ENCODE measurements at places on chromosomes 7 and 10. TPM values are rescaled to one million over a fixed set of nuclear protein-coding genes. Genes with fewer than 3 reads are reported as not detected.

GRCh38 chr7:36423633-36424032 lies 34.0 kb downstream of the ANLN start:
- DNase-seq = no peak
- no peaks in the 10 kb centered on the region for H3K4me1 ChIP-seq
- H3K4me3 ChIP-seq = no peak overlapping the region
- H3K27me3 ChIP-seq = no peaks in the 10 kb centered on the region
- H3K27ac ChIP-seq = no peak overlapping the region
- H3K36me3 ChIP-seq = peaks cover 69% of the 10 kb centered on the region

DNA sequence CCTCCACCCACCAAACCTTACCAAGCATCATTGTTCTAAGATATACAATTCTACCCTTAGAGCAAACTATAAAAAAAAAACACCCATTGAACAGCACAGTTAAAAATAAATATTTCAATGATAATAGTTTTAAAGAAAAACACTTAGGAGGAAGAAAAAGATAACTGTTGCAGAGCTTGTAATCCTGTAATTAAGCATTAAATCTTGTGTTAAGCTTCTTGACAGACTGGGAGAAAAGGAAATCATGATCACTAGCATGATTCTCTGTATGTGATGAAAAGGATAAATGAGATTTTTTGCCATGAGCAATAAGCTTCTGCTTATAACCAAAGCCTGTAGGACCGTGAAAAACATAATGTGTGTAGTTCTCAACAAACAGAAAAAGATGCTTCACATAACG lies 289.8 kb downstream of the CACNA2D1 start:
- H3K4me1 ChIP-seq = no peaks in the 10 kb centered on the region
- H3K27me3 ChIP-seq = no peaks in the 10 kb centered on the region
- H3K27ac ChIP-seq = no peak overlapping the region
- no peak for DNase-seq

CTTNBP2 gene
- 5.4 TPM for total RNA-seq

- DNase-seq = peak; percentile 18
- peaks cover 6% of the 10 kb centered on the region for H3K4me1 ChIP-seq
- no peaks in the 10 kb centered on the region for H3K36me3 ChIP-seq
- no peaks in the 10 kb centered on the region for H3K27me3 ChIP-seq
- H3K4me3 ChIP-seq = peak overlapping the region; percentile 24
- peak overlapping the region; percentile 26 for H3K27ac ChIP-seq
Observed at GRCh38 chr7:25894902-25895791, 256.9 kb upstream of the NFE2L3 start.

GRCh38 chr10:132294561-132295318 lies 13.0 kb downstream of the STK32C start:
- H3K36me3 ChIP-seq = no peaks in the 10 kb centered on the region
- no peak for DNase-seq
- no peaks in the 10 kb centered on the region for H3K27me3 ChIP-seq
- no peak overlapping the region for H3K27ac ChIP-seq

- no peaks in the 10 kb centered on the region for H3K36me3 ChIP-seq
- no peaks in the 10 kb centered on the region for H3K27me3 ChIP-seq
- peaks cover 2% of the 10 kb centered on the region for H3K4me1 ChIP-seq
- no peak for DNase-seq
Observed at GRCh38 chr10:3868271-3868664, 83.3 kb upstream of the KLF6 start.

GRCh38 chr7:34315032-34315431 lies 343.0 kb upstream of the NPSR1 start:
- H3K36me3 ChIP-seq = no peaks in the 10 kb centered on the region
- no peaks in the 10 kb centered on the region for H3K4me1 ChIP-seq
- no peak overlapping the region for H3K4me3 ChIP-seq
- DNase-seq = no peak
- no peak overlapping the region for H3K27ac ChIP-seq

- no peaks in the 10 kb centered on the region for H3K4me1 ChIP-seq
- no peak overlapping the region for H3K27ac ChIP-seq
- no peak overlapping the region for H3K4me3 ChIP-seq
- DNase-seq = no peak
- no peaks in the 10 kb centered on the region for H3K27me3 ChIP-seq
- no peaks in the 10 kb centered on the region for H3K36me3 ChIP-seq
Observed at GRCh38 chr7:114533131-114533530, 118.5 kb downstream of the FOXP2 start.

DNA sequence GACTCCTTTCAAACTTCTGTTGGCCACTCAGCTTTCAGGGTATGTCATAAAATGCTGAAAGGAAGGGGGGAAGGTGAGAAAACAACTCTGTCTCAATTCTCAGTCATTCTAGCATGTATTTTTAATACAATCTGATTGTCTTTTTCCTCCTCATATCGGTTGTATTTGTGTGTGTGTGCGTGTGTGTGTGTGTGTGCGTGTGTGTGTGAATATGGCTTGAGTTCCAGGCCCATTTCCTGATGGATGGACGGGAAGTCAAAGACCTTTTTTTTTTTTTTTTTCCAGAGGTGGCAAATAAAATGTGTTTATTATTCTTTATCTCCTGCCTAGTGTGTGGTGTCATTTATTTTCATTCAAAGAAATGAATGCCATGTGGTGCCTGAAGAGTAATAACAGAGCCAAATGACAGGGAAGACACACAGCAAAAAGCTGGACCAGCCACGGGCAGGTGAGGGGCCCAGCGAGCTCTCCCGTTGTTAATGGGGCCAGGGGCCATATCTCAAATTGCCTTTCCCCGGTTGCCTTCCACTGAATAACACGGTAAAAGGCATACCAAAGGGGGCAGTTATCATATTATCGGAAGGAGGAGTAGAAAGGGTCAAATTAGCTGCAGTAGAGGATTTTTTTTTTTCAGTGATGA lies 3.1 kb upstream of the PLXNA4 start:
- no peaks in the 10 kb centered on the region for H3K4me1 ChIP-seq
- no peak overlapping the region for H3K4me3 ChIP-seq
- peaks cover 14% of the 10 kb centered on the region for H3K27me3 ChIP-seq

- no peak overlapping the region for H3K4me3 ChIP-seq
- DNase-seq = no peak
- H3K27me3 ChIP-seq = no peaks in the 10 kb centered on the region
- no peaks in the 10 kb centered on the region for H3K4me1 ChIP-seq
- no peak overlapping the region for H3K27ac ChIP-seq
Observed at GRCh38 chr10:72952642-72953158, 1.9 kb downstream of the PLA2G12B start.

TSC22D4 gene
- total RNA-seq = 36.9 TPM

SOSTDC1 gene
- 0.20 TPM for total RNA-seq

KLLN gene
- 1.4 TPM for total RNA-seq

DNA sequence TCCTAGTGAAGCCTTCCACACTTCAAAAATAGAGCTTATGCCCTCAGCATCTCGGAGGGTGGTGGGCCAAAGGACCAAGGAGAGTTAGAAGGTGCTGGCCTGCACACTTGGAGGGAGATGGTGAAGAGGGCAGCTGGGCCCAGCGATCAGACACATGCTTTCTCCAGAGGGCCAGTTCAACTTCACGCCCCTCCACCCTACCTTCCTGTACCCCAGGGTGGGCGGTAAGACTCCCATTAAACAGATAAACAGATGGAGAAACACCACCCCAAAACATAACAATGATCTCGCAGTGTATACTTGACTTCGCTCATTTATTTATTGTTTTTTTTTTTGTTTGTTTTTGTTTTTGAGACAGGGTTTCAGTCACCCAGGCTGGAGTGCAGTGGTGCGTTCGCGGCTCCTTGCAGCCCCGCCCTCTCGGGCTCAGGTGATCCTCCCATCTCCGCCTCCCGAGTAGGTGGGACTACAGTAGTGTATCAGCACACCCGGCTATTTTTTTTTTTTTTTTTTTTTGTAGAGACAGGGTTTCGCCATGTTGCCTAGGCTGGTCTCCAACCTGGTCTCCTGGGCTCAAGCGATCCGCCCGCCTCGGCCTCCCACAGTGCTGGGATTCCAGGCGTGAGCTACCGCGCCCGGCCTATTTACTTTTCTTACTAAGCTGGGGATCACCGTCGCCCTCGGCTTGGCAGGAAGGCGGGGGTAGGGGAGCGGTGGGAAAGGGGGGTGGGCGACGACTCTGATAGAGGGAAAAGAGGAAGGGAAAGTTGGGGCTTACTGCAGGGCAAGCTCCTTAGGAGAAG lies 1.8 kb downstream of the C10orf95 start:
- peak overlapping the region; percentile 98 for H3K27ac ChIP-seq
- 0 out of 2 replicates have a peak, but pooled peaks cover 10% of the 10 kb centered on the region for H3K36me3 ChIP-seq
- DNase-seq = peak; percentile 84
- peak overlapping the region; percentile 100 for H3K4me3 ChIP-seq

DNA sequence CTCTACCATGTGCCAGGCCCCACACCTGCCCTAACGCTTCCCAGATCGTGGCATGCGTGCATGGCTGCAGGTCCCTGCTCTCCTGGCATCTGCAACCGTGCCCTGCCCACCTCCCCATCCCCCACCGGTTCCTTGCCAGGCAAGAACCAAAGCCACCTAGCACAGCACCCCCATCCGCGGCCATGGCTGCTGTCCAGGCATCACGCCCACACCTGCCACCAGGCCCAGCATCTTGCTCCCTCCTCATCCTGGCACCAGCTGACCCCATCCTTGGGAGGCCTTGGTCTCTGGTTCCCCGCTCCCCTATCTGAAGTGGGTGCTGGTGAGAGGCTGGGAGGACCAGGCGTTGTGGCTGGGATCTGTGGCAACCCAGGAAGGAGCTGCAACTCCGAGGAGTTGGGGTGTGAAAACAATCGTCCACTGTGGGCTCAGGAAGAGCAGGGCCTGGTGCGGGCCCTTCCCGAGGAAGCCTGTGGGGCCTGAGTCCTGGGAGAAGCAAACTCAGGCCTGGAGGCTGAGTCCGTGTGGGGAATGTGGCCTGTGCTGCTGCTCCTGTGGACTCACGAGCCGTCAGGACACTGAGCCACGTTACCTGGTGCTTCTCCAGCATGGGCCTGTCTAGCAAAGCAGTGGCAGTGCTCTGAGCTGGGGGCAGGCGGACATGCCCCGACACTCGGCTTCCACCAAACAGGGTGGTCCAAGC lies 417.1 kb downstream of the DNAJB6 start:
- H3K27ac ChIP-seq = no peak overlapping the region
- no peaks in the 10 kb centered on the region for H3K27me3 ChIP-seq
- H3K4me3 ChIP-seq = no peak overlapping the region
- H3K4me1 ChIP-seq = no peaks in the 10 kb centered on the region
- no peak for DNase-seq
- H3K36me3 ChIP-seq = no peaks in the 10 kb centered on the region

PLEKHS1 gene
- total RNA-seq = not detected

NKX2-3 gene
- total RNA-seq = not detected

DNA sequence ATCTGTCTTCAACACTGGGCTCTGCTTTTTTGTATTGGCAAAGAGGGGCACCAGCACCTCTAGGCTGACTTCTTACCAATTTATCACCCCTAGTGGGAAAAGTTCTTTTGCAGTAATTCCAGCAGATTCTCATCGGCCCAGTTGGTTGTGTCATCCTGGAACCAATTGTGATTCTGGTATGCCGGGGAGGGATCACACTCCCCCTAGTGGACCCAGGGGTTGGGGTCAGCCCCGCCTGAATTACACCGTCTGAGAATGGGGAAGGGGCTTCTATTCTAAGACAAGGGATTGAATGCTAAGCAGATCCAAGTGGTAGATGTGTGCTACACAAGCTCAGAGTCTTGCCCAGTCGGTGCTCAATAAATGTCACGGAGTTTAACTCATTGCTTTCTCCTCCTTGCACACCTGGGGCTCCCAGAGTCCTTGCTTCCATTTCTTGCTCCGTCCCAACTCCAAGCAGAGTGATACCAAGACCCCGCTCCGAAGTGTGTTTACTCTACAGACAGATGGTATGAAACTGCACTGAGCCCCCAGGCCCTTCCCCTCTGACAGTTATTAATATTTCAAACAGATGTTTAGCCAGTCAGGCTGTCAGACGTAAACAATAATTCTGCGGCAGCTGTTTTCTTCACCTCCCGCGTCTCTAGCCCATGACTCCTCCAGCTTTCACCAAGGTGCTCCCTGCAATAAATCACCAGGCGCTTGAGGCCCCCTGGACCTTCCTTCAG lies 71.9 kb downstream of the C10orf105 start:
- H3K36me3 ChIP-seq = no peaks in the 10 kb centered on the region
- H3K4me3 ChIP-seq = no peak overlapping the region

VGF gene
- total RNA-seq = 43.2 TPM

DNA sequence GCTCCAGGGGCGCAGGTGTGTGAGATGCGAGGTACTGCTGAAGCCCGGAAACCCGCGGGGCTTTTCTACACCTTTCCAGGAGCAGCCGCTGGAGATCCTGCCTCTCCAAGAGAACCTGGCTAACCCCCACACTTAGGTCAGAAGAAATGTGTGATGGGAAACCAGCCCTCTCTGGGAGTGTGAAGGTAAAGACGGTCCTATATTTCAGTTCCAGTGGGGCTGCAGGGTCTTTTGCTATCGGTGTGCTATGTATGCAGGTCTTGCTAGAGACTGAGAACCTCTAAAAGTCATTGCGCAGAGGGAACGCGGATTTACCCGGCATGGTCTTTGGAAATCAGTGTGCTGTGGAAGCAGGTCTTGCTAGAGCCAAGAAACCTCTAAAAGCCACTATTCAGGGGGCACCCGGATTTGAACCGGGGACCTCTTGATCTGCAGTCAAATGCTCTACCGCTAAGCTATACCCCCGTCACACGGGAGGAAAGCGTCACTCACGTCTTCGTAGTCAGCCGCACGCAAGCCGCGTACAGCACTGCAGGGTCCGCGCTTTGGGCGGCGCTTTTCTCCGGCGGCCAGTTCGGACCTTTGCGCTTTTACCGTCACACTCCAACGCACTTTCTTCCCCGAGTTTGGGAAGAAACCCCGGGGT lies 46.0 kb downstream of the ZNF777 start:
- DNase-seq = no peak
- no peaks in the 10 kb centered on the region for H3K4me1 ChIP-seq
- H3K27me3 ChIP-seq = no peaks in the 10 kb centered on the region
- no peak overlapping the region for H3K27ac ChIP-seq

GRCh38 chr7:12909483-12909882 lies 222.1 kb downstream of the ARL4A start:
- no peaks in the 10 kb centered on the region for H3K36me3 ChIP-seq
- DNase-seq = no peak
- no peaks in the 10 kb centered on the region for H3K27me3 ChIP-seq
- H3K4me1 ChIP-seq = no peaks in the 10 kb centered on the region
- no peak overlapping the region for H3K4me3 ChIP-seq

ADAM22 gene
- 10.0 TPM for total RNA-seq

CRYGN gene
- not detected for total RNA-seq

GRCh38 chr7:150580638-150581394 lies 13.6 kb downstream of the GIMAP4 start:
- no peaks in the 10 kb centered on the region for H3K36me3 ChIP-seq
- H3K27me3 ChIP-seq = peaks cover 12% of the 10 kb centered on the region
- H3K4me3 ChIP-seq = no peak overlapping the region
- no peak for DNase-seq
- no peak overlapping the region for H3K27ac ChIP-seq

DNA sequence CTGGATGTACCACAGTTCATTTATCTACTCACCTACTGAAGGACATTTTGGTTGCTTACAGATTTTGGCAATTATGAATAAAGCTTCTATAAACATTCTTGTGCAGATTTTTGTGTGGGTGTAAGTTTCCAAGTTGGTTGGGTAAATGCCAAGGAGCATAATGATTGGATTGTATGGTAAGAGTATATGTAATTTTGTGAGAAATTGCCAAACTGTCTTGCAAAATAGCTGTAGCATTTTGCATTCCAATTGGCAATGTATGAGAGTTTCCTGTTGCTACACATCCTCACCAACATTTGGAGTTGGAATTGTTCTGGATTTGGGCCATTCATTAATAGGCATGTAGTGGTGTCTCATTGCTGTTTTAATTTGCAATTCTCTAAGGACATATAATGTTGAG lies 33.9 kb upstream of the HYAL4 start:
- no peaks in the 10 kb centered on the region for H3K27me3 ChIP-seq
- no peak overlapping the region for H3K27ac ChIP-seq
- DNase-seq = no peak
- H3K36me3 ChIP-seq = no peaks in the 10 kb centered on the region
- H3K4me1 ChIP-seq = no peaks in the 10 kb centered on the region
- no peak overlapping the region for H3K4me3 ChIP-seq

Data from HCT116 (cell line).